Hepatic stellate cell (primary cell): ENCODE measurements at places on chromosomes 5 and 9.

- DNase-seq, result peak; percentile 65
These were observed 22.8 kb downstream of the IGIP start for GRCh38 chr5:140148508-140148907.

- DNase-seq, result no peak
These were observed 71.9 kb downstream of the SMIM23 start for GRCh38 chr5:171857489-171857876.

GRCh38 chr5:68074048-68074632 lies 141.4 kb upstream of the PIK3R1 start:
- no peak for DNase-seq

GRCh38 chr9:37608250-37608649 lies 15.9 kb upstream of the TOMM5 start:
- DNase-seq, result no peak

- DNase-seq, result no peak
These were observed 597.1 kb downstream of the ACTL7B start for GRCh38 chr9:108258640-108259039.

- no peak for DNase-seq
These were observed 13.5 kb downstream of the ZNF79 start for GRCh38 chr9:127437497-127438264.

DNA sequence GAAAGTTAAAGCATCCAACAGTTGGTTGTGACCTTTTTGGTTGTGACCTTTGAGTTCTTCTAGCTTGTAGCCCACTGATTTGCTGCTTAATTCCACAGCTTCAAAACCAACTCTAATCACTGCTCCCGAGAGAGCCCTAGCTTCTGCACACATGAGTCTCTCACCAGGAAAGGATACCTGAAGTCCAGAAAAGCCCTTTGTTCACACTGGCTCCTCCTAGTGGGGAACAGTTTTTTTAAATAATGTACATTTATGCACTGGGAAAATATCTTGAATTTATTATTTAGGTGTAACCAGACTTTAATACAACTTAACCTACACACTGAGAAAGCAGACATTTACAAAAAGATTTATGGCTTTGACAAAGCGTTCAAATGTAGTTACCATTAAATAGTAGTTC lies 120.2 kb upstream of the CCDC152 start:
- DNase-seq, result no peak

GRCh38 chr9:37976714-37977477 lies 73.0 kb upstream of the SLC25A51 start:
- peak; percentile 85 for DNase-seq

DNA sequence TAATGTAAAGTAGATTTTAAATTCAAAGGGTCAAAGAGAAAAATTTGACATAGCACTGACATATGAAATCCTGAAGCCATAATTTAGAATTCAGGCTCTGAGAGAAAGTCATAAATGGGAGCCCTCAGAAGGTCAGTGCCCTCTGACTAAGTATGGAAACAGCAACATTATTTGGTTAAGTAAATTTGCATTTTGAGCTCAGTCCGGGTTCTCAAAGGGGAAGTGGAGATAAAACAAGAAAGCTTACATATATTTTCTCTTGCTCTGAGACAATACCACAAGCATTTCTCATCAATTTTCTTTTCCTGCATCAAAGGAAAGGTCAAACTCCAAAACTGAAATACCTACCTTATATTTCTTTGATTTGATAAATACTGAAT lies 348.0 kb downstream of the SEMA5A start:
- DNase-seq, result peak; percentile 20

DNA sequence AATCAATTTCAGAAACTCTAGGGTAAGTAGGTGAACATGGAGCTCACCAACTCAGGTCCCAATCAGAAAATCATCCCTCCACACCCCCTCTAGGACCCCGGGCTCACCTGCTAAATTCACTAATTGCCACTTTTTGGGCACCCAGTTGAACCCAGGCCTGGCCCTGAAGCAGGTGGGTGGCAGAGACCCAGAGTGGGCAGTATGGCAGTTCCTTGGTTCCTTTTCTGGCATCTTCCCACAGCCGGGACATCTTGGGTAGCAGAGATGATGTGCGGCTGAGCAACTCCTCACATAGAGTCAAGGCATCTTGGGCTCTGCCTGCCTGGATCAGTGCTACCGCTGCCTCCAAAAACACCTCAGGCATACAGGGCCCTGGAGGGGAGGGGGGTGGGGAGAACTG lies 2.9 kb upstream of the VCP start:
- DNase-seq, result no peak

DNA sequence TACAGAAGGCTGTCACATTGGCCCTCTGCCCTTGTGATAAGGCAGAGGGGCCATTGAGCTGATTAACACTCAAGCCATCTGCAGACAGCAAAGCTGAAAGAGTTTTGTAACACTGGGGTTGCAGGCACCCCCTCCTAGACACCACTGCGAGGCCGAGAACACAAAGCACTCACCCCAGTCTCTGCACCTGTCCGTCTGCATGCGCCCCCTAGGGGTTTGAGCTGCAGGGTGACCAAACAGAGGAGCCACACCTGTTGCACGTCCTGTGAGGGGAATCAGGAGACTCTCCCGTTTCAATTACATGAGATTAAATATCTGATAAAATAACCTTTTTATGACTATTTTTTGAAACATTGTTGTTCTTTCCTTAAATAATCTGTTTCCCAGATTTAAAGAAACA lies 1180.4 kb downstream of the CDH9 start:
- DNase-seq, result no peak

DNA sequence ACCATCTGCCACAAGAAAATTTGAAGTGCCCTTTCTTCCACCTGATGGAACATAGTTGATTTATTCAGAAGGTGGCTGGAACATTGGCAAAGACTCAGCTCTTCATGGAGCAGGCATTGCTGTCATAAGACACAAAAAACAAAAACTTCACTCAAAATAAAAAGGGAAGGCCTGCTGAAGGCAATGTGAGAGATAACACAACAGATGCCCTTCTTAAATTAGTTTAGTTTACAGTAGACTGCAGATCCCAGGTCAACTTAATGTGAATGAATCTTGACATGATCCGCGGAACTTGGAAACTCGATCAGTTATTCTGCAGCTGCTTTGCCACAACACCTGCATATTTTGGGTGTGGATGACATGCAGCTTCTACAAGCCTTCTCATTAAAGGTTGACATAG lies 159.8 kb upstream of the PLCXD3 start:
- no peak for DNase-seq

- no peak for DNase-seq
These were observed 606.4 kb downstream of the ZNF608 start for GRCh38 chr5:124140060-124140459.

- DNase-seq, result peak; percentile 83
These were observed 18.6 kb upstream of the NOTCH1 start for GRCh38 chr9:136564379-136564988.

GRCh38 chr9:105357937-105358336 lies 89.9 kb upstream of the FSD1L start:
- DNase-seq, result no peak

DNA sequence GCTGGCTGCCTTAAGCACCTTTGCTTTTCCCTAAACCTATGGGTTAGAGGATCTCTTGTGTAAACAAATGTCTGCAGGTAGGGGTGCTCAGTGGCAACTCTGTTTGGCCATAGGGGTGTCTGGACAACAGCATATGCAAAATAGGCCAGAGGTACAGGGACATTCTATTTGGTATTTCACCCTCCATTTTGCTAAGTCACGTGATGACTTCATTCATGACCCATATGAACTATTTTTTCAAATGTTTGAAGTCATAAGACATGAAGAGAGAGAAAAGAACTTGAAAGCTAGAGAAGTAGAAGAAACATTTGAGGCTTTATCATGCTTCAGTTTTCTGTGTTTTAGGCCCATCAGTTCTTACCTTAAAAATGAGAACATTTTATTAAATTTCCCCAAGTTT lies 370.2 kb downstream of the GADD45G start:
- DNase-seq, result no peak

GRCh38 chr5:121138495-121138907 lies 674.4 kb downstream of the PRR16 start:
- DNase-seq, result no peak

GRCh38 chr5:8788246-8788645 lies 757.6 kb downstream of the SEMA5A start:
- no peak for DNase-seq

GRCh38 chr9:89247431-89248353 lies 63.3 kb upstream of the CKS2 start:
- DNase-seq, result no peak

DNA sequence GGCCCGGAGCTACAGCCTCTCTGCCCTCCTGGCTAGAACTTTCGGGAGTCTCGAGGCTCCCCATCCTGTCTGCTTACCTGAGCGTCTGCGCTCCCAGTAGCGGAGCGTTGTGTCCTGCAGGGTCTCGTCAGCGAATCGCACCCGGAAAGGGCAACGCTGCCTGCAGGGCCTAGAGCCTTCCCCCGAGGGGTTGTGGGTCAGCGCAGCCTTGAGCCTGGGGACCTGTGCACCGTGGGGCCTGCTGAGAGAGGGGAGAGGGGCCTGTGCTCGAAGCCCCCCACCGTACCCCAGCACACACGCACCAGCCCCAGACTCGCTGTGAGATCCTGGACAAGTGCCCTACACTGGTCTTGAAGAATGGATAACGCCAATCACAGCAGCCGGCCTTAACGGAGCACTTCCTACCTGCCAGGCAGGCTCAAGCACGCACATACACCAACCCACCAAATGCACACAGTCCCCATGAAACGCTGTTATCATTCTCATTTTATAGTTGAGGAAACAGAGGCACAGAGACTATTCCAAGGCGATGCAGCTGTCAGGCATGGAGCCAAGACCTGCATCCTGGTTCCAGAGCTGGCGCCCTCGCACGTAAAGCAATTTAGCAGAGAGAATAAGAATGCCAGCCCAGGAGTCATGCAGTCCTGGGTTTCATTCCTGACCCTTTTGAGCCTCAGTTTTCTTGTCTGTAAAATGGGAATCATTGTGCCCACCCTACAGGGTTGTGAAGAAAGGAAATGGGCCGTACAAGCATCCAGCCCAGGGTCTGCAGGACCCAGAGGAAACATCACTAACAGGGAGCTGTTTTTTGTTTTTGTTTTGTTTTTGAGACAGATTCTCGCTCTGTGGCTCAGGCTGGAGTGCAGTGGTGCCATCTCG lies 5.3 kb downstream of the C9orf50 start:
- DNase-seq, result no peak

DNA sequence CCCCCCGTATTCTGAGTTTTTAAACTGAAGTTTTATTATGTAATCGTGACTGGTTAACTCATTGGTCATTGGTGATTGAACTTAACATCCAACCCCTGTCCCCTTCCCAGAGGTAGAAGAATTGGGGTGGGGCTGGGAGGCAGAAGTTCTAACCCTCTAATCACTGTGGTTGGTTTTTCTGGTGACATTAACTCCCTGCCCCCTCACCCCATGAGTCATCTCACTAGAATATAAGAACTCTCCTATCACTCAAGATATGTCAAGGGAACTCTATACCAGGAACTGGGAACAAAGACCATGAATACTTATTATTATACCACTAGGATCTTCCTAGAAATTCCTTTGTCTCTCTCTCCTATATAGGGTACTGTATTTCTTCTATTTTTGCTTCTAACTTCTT lies 52.3 kb upstream of the CAVIN4 start:
- DNase-seq, result peak; percentile 4

DNA sequence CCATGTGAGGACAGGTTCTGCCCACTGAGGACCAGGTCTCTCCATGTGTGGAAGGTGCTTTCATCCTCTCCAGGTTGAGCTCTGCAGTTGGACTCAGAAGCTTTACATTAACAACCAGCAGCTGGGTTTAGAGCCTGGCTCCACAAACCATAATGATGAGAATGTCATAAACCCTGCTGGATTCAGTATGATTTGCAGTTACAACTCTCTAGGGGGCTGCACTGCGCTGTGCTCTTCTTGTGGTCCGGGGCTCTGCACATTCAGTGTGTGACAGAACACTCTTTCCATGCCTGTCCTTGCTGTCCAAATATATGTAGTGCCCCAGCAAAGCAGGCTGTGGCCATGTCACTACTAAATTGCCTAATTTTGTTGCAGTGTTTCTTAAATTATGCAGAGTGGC lies 334.3 kb downstream of the ICE1 start:
- no peak for DNase-seq

GRCh38 chr9:125522328-125522725 lies 184.7 kb downstream of the MAPKAP1 start:
- no peak for DNase-seq

DNA sequence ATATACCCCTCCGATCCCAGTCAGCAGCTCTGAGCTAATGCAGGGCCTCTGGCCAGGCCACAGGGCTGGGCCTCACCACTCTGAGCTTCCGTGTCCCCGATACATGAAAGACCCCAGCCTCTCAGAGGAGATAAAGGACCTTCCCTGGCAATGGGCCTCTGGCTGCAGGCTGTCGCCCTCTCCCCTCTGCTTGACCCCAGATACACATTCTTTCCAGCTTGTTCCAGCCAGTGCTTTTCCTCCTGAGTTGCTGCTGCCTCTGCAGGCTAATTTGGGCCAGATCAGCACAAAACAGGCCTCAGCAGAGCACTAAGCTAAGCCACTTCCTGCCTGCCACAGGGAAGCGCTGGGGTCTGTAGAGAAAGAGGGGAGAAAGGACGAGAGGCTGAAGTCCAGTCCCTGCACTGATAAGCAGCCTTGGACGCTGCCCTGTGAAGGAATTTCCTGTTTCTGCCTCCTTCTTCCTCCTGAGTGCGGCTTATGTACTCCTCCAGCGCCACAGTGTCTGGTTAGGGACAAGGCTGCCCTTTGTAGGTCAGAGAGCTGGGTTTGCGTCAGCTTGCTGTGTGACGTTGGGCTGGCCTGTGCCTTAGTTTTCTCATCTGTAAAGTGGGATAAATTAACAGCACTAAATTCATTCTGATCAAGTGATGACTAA lies 73.0 kb upstream of the IL17B start:
- DNase-seq, result peak; percentile 62

GRCh38 chr9:119968836-119969707 lies 599.8 kb upstream of the BRINP1 start:
- DNase-seq, result peak; percentile 69

GRCh38 chr9:1876891-1877496 lies 138.2 kb upstream of the SMARCA2 start:
- no peak for DNase-seq

GRCh38 chr9:12095931-12096330 lies 597.3 kb upstream of the TYRP1 start:
- DNase-seq, result no peak

- DNase-seq, result no peak
These were observed 12.4 kb upstream of the UBAC1 start for GRCh38 chr9:135973277-135974219.

DNA sequence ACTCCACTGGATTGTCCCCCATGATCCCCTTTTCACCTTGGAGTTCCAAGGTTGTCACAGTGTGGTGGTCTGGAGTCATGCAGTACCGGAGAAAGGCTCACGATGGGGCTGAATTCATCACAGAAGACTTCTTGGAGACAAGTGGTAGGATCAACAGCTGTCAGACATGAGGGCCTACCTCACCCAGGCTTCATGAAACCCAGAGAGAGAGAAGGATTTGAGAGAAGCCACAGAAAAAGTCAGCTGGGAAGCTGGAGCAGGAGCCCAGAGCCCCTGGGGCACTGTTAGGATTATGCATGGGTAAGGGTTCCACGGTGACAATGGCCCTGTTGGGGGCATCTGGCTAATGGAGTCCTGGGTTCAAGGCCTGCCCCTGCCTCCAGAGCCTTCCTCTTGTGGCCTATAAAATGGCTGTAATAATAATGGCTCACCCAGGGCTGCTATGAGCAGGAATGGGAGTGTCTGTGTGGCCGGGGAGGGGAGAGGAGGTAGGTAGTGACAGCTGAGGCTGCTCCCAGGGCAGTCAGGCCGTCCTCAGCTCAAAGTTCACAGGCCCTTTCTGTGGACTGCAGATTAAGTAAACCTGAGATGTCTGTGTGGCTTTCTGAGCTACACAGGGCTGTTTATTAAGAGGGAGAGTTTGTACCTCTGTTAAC lies 910 bp downstream of the TRIM14 start:
- DNase-seq, result peak; percentile 49
